Stimulated activated CD8-positive, alpha-beta memory T cell treated with anti-CD3 and anti-CD28 coated beads, Interleukin-15, amount 100 ng/mL, for 24 hours (primary cell): ENCODE measurements at places on chromosomes 2 and 18.

DNA sequence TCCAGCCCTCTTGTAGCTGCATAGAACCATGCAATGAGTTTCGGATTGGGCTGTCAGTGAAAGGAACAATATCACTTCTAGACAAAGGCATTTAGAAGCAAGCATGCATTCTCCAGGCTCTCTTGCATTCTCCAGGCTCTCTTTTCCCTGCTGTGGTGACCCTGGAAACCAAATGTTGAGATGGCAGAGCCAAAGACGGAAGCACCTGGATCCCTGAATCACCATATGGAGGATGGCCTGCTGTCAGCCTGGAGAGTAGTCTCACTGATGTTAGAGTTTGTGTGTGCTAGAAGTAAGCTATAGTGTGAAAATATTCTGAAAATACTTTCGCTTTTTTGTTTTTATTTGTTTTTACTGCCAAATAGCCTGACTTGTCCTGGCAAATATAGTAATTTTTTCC lies 203.9 kb downstream of the C1D start:
- no peak for DNase-seq

GRCh38 chr2:100252811-100253698 lies 69.2 kb downstream of the LONRF2 start:
- no peak for DNase-seq

DNA sequence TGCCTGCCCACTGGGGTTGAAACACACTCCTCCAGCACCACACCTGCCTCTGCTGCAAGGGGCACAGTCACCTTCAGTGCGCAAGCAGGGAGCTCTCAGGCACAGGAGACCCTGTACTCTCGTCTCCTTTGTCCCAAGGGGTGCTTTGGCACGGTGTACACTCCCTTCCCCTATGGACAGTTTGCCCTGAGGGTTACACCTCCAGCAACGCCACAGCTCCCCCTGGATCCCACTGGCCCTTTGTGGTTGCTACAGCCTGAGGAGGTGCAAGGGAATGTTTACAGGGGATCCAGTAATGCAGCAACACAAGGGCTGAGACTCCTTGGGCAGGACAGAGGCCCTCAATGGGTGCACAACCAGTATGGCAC lies 45.2 kb upstream of the FAM117B start:
- no peak for DNase-seq

- no peak for DNase-seq
Observed at GRCh38 chr2:73855526-73855925, 26.8 kb downstream of the STAMBP start.

DNA sequence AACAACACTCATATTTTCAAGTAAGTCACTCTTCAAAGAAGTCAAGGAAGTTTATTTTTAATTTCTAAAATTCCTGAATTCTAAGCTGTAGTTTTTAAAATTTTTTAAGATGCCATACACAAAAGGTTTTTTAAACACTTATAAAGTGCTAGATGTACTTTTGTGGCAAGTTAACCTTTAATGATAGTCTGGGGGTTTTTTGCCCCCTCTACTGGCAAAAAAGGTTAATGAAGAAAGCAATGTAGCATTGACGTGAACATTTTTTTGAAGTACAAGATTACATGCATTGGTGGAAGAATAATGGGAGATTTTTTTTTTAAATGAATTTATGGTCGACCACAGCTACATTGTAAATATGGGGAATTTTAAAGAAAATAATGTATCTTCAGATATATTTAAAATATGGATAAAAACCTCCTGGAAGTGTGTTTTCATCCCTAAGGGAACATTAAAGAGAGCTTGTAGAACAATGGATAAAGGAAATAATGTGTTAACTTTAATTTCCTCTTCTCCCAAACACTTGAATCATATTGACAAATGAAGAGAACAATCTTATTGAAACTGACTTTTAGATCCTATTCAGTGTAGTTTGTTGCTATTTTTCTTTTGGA lies 12.6 kb downstream of the ITPRID2 start:
- no peak for DNase-seq

GRCh38 chr2:150487537-150488429 lies at the start of gene RND3:
RND3 (minus strand) TSS chr2:150487667; CDS start chr2:150487417, 250 bp downstream.
- no peak for DNase-seq

GRCh38 chr18:50315100-50315871 lies 27.8 kb upstream of the CXXC1 start:
- DNase-seq: no peak

DNA sequence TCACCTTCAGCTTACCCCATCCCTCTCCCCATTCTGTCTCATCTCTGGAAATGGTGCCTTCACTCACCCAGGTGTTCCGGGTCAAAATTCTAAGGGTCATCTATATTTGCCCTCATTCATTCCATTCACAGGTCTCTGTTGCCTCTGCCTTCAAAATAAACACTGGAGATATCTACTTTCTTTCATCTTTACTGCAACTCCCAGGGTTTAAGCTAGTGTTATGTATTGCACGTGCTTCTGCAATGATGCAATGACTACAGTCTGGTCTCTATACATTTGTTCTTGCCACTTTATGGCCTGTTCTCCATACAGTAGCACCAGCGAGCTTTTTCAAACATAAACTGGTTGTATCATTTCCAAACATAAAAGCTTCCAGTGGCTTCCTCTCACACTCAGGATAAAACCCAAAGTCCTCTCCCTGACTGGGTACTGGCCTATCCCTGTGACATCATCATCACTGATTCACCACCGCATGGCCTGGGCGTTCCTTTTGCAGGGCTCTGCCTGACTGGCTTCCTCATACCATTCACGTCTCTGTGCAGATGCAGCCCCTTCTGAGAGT lies 14.3 kb downstream of the DSG2 start:
- DNase-seq: no peak

GRCh38 chr2:158894572-158894971 lies 73.9 kb upstream of the TANC1 start:
- DNase-seq: no peak

DNA sequence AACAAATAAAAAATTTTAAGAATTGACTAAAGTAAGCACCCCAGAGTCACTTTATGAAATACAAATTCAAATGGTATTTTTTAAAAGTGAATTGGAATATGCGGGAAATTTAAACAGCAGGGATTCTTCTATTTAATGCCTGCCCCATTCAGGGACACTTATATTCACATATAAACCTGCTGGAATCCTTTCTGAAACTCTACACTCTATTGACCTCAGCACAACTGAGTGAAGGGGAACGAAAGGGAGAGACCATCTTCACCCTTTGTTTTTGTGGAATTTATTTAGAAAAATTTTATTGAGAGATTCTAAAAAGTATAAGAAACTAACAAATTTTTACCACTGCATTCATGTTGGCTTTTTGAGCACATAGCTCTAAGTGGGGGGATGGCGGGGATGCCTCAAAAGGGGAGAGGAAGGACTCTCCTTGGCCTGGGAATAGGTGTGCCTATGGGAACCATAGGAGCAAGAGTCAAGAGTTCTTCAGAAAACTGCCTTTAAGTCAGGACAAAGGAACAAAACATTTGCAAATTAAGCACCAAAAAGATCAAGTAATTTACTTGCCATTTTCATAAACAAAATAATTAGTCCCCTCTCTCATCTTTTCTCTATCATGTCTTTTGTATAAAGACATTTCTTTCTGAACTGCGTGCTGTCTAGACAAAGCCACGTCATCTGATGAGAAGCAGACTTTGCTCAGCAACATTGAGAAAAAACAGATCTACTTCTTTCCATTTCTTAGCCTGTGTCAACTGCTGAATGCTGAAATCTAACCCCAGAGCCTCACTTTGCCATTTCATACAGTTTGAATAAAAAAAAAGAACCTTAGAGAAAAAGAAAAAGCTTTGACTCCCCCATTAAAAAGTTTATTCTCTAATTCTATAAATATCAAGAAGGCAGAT lies 21.6 kb upstream of the FLACC1 start:
- DNase-seq: no peak

DNA sequence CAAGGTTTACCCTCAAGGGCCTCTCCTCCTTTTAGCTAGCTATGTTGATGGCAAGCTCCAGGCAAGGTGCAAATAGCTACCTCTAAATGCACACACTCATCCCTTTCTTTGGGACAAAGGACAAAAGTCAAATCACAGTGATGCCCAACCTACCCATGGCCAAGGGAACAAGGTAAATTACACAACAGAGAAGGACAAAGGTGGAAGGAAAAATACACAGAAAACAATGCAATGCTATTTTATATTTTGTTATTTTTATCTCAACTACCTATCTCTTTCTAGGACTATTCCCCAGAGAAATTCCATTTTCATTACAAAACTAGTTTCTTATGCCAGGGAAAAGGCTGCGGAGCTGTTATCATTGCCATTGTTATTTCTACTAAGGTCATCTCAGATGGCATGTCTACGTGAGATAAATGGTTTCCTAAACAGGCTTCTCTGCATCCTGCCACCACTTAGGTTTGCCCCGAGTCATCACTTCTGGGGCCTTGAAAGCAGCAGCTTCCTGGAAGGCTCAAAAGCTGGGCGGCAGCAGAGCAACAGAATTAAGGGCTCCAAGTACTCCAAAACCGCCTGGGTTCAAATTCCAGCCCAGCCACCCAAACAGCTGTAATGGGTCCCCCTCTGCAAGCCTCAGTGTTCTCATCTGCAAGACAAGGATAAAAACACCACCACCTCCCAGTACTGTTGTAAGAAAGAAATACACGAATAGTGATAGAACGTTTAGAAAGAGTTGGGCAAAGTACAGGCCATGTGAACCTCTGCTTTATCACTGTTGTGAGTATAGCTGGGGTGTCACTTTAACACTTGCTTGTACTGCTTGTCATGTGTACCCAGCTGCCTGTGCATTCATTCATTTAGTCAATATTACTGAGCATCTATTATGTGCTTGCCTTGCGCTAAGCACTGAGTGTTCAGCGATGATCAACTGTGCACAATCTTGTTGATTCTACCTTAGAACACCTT lies 20.9 kb downstream of the BCL2 start:
- DNase-seq: no peak

- no peak for DNase-seq
Observed at GRCh38 chr18:10878703-10879102, 270.7 kb downstream of the PIEZO2 start.

- no peak for DNase-seq
Observed at GRCh38 chr18:3079653-3080052, 66.7 kb upstream of the LPIN2 start.

- DNase-seq: no peak
Observed at GRCh38 chr2:205564346-205565141, 117.8 kb upstream of the NRP2 start.

GRCh38 chr2:162114271-162114670 lies 37.8 kb downstream of the GCG start:
- no peak for DNase-seq

GRCh38 chr2:227462972-227463931 lies 8.7 kb upstream of the AGFG1 start:
- DNase-seq: no peak

GRCh38 chr18:34990597-34990996 lies 50.6 kb upstream of the MAPRE2 start:
- no peak for DNase-seq

- DNase-seq: no peak
Observed at GRCh38 chr2:145739681-145740080, 1219.8 kb upstream of the ZEB2 start.

DNA sequence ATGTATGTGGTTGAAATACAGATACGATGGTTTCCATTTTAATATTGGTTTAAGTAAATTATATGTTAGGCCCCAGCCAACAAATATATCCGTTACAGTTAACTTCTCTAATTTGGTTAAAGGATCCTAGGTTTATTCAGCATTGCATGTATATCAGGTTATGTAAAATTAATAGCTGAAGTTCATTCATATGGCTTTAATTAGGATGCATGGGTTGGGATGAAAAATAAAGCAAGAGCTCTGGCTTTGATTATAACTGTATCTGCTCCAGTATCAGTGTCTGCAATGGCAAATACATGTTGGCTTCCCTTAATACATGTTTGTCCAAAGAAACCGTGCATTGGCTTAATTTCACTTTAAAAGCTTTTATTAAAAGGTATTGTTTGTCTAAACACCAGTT lies 435.7 kb upstream of the SETBP1 start:
- DNase-seq: no peak

GRCh38 chr18:923144-923866 lies 18.6 kb downstream of the ADCYAP1 start:
- DNase-seq: no peak

DNA sequence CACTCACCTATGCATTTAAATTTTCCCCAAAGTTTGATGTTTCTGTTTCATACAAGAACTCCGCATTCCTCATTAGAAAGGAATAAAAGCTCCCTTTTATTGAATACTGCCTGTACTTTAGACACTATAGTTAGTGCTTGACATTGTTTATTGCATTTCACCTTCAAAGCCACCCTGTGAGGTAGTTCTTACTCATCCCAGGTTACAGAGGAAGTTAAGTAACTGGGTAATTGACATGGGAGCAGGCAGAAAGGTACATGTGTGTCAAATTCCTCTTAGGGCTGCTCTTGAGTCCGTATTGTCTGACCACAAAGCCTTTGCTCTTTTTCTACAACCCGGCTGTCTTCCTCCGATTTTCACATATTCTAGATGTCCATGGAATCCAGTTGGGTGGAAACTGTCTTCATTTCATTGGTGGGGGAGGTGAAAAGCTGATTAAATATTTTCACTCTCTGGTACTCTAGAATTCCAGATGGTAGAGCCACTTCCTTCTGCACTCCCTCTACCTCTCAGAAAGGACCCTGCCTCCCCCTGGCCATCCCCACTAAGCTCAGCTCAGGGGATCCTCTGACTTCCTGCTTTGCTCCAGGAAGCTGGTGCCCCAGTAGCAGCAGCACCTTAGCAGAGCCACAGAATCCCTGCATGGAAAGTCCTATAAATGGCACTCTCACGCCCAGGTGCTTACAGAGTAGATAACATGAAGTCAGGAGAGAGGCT lies 319.2 kb downstream of the LRATD1 start:
- no peak for DNase-seq

- no peak for DNase-seq
Observed at GRCh38 chr2:60867007-60867406, 14.4 kb upstream of the REL start.

DNA sequence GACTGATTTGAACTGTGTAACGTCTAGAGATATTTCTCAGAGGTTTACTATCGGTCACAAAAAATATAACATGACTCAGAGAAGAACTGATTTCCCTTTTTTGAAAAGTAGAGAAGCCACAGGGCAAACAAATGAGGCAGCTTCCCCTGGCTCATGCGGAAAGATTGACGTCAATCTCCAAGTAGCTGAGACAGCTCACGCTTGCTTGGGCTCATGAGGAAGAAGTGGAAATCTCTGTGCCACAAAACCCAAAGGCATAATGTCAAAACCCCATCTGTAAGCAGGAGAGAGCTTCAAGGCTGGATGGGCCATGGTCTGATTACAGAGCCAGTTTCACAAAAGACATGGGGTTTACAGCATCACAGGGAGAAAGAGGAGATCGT lies 188.1 kb downstream of the ARL4C start:
- DNase-seq: no peak
